ENCODE measurements at places on chromosomes 11 and 22.
A peak's percentile ranks its signal among the peaks of the same experiment; 100 is the strongest.

DNA sequence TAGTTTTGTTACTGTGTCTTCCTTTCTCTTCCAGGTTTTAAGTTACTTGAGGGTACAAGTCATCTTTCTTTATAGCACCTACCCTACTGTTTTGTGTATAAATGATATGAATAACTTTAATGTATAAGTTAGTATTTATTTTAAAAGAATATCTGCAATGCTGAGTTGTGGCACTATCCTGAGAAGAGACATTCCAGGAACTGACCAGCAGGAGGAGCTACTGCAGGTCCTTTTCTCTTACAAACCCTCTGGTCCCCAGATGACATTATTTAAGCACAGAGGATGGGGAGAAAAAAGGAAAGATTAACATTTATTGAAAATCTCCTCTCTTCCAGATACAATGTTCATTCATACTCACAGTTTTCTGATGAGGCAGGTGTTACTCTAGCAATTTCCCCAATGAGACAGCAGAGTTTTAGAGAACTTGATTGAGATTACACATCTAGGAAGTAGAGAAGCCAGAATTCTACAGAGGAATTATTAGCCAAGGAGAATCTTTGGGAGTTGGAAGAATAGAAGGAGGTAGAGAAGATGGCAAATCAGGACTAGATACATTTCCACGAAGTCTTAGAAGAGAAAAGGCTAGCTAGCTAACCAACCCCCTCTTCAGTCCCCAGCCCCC lies 541.2 kb upstream of the API5 start:
- DNase-seq = no peak

GRCh38 chr11:47516155-47516554 lies 36.8 kb downstream of the CELF1 start:
- DNase-seq = no peak

GRCh38 chr11:102268083-102268984 lies 49.0 kb upstream of the BIRC3 start:
- peak; percentile 64 for DNase-seq

DNA sequence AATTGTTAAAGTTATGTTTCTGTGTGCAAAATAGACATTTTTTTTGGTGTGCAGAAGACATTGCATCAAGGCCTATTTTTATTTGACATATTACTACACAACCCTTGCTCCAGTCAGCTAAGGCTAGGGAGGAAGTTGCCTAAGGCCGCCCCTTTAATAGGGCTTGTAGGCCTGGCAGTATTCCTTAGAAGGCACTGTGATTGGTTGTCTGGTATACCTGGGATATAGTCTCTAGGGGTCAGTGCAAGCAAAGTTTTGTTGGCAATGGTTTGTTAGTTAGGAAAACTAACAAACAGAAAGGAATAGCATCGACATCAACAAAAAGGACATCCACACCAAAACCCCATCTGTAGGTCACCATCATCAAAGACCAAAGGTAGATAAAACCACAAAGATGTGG lies 16.9 kb downstream of the CCDC15 start:
- no peak for DNase-seq

DNA sequence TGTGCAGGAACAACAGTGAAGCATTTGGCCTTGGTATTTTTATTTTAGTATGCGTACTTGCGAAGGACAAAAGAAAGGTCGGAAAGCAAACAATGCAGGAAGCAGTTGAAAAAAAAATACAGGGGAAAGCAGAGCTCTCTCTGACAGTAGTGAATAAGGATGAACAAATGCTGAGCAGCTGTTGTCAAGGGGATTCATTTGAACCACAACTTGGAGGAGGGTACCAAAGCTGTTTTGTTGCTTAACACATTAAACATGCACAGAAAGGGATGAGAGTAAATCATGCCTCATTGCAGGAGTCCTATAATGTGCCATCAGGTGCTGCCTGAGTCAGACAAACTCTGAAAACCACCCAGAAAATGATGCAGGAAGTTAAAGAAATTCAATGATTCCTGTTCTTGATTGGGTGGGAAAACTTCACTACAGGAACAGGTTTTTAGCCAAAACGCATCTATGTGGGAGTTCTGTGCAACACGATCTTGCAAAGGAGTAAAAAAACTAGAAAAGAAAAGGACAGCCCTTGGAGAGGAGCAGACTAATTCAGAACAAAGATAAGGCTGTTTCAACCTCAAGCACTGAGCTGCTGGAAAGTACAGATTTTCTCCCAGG lies 2113.5 kb downstream of the LRRC4C start:
- DNase-seq = no peak

GRCh38 chr11:131474947-131475346 lies 104.5 kb downstream of the NTM start:
- DNase-seq = no peak

GRCh38 chr11:122659676-122660554 lies 4.4 kb downstream of the UBASH3B start:
- peak; percentile 33 for DNase-seq

GRCh38 chr11:1560002-1560648 lies 11.9 kb downstream of the DUSP8 start:
- no peak for DNase-seq

GRCh38 chr11:117180661-117181585 lies 2.4 kb downstream of the SIDT2 start:
- DNase-seq = peak; percentile 10

DNA sequence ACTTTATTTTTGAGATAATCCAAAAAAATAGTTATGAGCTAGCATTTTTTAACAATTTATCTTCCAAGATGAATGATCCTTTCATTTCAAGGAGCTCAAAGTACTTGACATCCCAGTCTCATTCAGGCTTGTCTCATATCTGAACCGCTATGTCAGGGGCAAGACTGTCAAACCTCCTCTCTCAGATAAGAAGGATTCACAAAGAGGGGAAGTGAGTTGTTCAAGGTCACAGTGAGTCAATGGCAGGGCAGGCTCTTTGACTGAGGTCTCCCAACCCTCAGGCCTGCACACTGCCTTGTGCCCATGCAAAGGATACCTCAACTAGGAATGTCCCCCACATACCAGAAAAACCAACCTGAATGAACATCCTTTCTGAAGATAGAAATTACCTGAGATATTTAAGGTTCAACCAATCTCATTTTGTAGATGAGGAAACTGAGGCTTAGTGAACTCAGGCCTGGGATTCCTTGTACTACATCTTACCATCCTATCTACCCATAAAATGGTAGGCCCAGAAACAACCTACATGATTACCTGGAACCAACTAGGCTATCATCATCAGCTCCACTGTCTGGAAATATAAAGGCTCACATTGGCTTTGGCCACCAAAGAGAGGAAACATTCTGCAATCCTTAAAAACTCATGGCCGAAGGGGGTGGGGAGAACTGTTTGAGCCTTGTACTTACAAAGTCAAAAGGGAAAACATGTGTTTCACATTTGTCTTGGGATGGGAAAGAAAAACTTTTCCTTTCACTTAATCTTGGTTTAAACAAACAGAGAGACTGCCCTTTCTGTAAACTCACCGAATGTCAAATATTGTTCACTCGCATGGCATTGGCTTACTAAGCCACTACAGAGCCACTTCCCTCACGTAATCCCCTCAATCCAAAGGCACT lies 51.1 kb downstream of the LIF start:
- no peak for DNase-seq

- DNase-seq = no peak
Measured at GRCh38 chr11:70824605-70825245, 426.4 kb downstream of the CTTN start.

DNA sequence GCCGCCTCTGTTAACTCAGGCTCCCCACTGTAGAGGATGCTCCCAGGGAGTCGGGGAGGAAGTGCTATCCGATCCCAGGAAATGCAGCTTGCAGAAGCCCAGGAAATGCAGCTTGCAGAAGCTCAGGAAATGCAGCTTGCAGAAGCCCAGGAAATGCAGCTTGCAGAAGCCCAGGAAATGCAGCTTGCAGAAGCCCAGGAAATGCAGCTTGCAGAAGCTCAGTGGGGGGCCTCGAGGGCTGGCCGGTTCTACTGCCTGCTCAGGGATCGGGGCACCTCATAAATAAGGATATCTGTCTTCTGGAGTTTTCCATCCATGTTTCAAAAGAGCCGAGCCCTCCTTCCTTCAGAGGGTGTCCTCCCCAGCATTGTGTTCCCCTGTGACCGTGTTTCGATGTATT lies 25.1 kb upstream of the SMIM38 start:
- DNase-seq = no peak

GRCh38 chr11:93059117-93059957 lies 89.9 kb downstream of the MTNR1B start:
- DNase-seq = peak; percentile 72

- peak; percentile 62 for DNase-seq
Measured at GRCh38 chr11:65695459-65696241, 16.4 kb upstream of the KAT5 start.

- no peak for DNase-seq
Measured at GRCh38 chr22:43636086-43636485, 176.0 kb downstream of the EFCAB6 start.

GRCh38 chr22:41561335-41561734 lies 525 bp downstream of the CSDC2 start:
- DNase-seq = no peak

DNA sequence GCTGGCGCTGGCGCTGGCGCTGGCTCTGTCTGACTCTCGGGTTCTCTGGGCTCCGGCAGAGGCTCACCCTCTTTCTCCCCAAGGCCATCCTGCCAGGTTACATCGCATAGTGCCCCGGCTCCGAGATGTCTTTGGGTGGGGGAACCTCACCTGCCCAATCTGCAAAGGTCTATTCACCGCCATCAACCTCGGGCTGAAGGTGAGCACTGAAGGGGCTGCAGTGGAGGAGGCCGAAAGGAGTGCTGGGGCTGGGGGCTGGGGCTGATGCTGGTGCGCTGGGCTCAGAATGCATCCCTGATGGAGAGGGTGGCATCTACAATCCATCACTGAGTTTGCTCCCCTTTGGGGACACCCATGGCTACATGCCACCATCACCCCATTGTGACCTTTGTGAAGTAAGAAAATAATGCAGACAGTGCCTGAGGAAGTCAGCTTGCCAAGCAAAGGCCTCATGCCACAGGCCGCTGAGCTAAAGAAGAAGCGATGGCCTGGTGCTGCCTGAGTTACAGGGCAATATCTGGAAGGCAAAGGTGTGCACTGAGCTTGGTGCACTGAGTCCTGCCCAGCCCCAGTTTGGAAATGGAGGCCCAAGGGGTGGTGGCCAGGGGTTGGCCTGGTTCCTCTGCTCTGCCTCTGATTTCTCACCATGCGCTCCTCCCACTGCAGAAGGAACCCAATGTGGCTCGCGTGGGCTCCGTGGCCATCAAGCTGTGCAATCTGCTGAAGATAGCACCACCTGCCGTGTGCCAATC lies 620 bp downstream of the SMPD1 start:
- no peak for DNase-seq

- DNase-seq = no peak
Measured at GRCh38 chr11:44344921-44345320, 35.0 kb upstream of the ALX4 start.

GRCh38 chr11:96187822-96188221 lies 155.2 kb downstream of the MAML2 start:
- DNase-seq = no peak

DNA sequence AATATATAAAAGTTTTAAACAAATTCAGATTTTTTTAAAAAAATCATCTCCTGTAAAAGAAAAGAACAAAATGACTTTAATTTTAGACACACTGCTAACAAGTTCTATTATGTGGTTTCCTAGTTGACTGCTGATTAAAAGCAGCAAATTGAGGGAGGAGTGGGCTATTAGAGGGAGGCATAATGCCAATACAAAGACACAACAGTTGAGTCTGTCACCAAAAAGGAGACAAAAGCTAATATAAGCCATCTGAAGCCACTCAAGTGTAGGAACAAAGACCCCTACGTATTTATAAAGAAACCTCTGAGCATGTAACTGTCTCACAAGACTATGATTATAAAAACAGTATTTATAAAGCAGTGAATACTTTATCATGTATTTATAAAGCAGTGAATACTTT lies 28.6 kb downstream of the TMEM123 start:
- no peak for DNase-seq

DNA sequence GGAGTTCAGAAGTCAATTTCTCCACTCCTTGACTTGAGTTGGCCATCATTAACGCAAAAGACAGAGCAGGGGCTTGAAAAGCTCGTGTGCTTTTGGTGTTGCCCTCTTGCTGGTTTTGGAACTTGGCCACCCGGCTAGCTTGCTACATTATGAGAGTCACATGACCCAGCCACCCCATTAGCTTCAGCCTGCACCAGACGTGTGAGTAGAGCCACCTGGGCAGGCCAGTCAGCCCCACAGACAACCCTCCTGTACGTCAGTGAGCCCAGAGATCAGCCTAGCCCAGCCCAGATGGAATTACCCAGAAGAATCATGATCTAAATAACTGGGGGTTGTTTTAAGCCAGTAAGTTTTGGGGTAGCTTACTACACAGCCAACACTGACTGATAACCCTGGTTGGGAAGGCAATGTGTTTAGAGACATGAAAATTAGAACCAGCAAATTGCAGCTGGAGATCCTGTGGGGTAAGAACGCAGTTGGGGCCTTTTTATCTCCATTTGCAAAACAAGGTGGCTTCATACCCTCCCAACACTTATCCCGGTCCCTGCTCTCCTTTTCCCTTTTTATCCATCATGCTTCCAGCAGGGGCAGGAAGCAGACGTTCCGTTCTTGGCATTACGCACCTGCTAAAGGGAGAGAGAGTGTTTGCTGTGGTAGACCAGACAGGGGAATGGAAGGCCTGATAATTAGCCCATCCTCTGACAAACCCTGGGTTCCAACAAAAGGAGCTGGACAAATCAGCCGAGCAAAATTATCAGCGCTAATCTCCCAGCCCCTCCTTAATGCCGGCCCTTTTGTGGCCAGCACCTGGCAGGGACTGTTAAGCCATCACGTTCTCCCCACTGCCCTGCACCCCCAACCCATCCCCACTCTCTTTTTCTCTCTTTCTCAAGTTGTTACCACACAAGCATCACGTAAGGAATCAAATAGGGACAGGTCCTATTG lies 548.7 kb upstream of the CADM1 start:
- DNase-seq = no peak

DNA sequence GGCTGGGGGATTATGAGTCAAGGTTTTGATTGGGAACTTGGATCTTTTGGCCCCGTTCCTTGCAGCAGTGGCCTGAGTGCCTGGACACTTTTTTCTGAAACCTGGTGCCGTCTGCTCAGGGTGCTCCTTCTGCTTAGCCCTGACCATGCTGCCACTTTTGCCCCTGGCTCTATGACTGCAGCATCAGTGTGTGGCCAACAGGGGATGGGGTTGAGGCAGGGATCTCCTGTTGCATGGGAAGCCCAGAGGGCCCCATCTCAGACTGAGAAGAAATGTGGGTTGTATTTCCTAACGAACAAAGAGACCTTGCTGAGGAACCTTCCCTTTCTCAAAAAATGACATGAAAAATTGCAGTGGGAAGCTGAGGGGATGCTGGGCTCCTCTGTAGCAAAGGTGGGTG lies 18.7 kb downstream of the POU2F3 start:
- DNase-seq = no peak

DNA sequence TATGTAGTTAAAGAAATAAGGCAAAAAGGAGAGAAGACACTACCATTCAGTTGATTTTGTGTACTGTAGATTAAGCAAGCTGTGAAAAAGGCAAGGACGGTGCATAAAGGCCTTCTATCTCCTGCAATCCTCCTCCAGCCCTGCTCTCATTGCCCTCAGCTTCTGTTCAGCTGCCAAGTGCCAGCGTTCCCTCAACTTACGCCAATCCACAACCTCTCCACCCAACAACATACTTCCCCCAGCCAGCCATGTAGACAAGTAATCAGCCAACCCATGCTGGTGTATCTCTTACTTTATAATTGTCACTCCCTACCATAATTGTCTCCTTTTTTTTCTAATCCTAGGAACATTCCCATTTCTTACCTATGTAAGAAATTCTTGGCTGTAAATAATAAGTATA lies 30.1 kb upstream of the ANO5 start:
- DNase-seq = no peak

All from Caki2 (cell line).